ENCODE measurements at places on chromosomes 4 and X.

GRCh38 chr4:71550220-71551165 lies 211.7 kb downstream of the SLC4A4 start:
- DNase-seq = peak; percentile 24

- peak; percentile 35 for DNase-seq
Observed at GRCh38 chr4:165440415-165441158, 61.8 kb downstream of the CPE start.

GRCh38 chrX:30992381-30992904 lies 79.4 kb downstream of the FTHL17 start:
- DNase-seq = no peak

DNA sequence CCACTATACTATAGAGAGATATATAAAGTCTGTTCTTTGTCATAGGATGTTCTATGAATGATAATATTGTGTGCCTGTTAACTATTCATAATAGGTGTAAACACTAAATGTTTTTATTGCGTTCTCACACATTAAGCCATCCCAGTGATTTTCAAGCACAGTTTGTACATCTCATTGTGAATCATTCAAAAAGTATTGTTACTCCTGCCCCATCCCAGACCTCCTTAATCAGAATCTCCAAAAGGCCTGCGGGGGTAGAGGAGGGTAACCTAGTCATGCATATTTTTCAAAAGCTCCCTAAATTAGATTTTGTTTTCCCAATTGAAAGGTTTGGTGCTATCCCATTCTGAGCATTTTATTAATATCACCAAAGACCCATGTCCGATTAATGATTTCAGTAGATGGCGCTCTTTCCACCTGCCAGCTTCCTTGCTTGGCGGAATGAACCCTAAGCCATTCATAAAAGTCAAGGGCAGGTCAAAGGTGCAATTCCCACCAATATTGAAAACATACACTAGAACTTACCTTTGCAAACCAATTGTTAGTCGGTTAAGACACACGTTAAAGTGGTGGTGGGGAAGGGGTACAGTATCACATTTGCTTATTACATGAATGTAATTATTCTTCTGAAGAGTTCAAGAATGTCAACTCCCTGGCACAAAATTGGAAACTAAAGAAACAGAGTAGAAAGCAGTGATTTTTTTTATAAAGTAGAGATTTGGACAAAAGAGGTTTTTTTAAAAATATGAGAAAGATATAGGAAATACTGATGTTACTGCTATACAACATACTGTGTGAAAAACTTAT lies 5.8 kb upstream of the TET2 start:
- no peak for DNase-seq

- DNase-seq = no peak
Observed at GRCh38 chrX:109880629-109881028, 122.3 kb upstream of the TMEM164 start.

GRCh38 chrX:33987458-33987857 lies 144.7 kb downstream of the FAM47A start:
- DNase-seq = no peak

DNA sequence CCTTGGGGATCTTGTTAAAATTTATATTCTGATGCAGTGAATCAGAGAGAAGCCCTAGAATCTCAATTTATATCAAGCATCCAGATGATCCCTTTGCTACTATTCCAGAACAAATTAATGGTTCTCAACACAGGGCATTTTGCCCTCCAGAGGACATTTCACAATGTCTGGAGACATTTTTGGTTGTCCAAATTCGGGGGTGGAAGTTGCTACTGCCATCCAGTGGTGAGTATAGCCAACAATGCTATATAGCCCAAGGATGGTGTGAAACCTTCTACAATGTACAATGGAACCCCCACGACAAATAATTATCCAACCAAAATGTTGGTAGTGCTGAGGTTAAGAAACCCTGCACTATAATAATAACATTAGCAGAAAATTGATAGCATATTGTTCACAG lies 2440.0 kb downstream of the PCDH7 start:
- DNase-seq = peak; percentile 57

DNA sequence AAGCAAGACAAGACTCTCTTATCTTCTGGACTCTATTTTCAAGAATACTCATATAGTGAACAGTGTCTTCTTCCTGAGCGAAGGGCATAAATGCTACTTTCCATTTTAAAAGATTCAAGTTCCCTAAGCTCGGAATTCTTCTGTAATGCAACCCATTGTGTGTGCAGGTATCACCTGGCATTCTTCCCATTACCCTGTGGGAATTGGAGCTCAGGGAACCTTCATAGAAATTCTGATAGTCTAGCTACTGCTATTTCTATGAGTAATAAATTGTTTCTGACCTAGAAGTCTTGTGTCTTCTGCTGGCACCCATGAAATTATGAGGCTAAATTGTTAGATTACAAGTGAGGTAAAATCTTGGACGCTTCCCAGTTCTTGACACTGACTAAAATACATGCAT lies 324.1 kb upstream of the DIPK2B start:
- DNase-seq = no peak

GRCh38 chr4:17761062-17761461 lies 20.4 kb downstream of the FAM184B start:
- no peak for DNase-seq

All from fibroblast of the conjunctiva (primary cell).